ENCODE measurements at places on chromosomes 7 and 10.

DNA sequence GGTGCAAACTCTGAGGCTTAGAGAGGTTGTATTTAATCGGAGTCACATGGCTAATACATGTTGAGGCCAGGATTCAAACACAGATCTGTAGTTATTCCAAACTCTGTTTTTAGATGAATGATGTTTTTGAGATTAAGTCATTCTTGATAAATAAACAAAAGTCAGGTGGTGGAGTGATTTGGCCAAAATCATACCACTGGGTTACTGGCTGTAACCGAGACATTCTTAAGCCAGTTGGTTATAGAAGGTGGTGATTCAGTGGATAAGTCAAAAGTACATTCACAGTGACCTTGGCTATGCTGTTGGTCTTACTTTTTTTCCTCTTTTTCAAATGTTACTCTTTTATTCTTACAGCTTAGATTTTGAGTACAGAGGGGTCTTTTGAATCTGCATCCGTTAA, 361.4 kb downstream of the KIF20B start:
- DNase-seq, result peak; percentile 79

DNA sequence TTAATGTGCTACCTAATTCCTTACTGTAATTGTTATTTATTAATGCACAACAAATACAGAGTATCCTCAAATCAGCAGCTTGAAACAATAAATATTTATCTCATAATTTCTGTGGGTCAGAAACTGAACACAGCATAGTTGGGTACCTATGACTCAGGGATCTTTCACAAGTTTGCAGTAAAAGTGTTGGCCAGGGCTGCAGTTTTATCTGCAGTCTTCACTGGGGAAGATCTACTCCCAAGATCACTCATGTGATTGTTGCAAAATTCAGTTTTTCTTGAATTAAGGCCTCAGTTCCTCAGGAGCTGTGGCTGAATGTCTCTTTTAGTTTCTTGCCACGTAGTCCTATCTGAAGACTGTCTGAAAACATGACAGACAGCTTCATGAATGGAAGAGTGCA, 237.8 kb downstream of the ZWINT start:
- DNase-seq, result no peak

GRCh38 chr7:111292026-111292470, 201.1 kb downstream of the LRRN3 start:
- no peak for DNase-seq

- no peak for DNase-seq
Measured at GRCh38 chr10:57707300-57707658, 560.4 kb downstream of the IPMK start.

All from astrocyte (in vitro differentiated cells and primary cell).